ENCODE measurements at places on chromosomes 6 and 20.

DNA sequence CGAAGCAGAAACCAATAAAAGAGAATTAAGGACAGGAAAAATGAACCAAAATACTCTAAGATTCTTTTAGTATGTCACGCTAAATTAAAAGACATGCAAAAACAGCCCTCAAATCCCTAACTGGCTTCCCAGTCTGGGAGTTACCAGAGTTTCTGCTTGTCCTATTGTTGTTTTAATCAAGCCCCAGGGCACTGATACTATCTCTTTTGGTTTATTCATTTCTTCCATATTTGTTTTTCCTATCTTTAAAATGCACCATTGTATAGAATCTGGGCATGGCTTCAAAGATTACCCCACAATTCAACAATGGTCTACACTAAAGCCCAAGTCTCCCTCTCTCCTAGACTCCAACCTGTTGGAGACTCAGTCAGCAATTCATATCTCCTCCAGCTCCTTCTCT is 169.1 kb downstream of the MYLK4 start:
- DNase-seq, result no peak

DNA sequence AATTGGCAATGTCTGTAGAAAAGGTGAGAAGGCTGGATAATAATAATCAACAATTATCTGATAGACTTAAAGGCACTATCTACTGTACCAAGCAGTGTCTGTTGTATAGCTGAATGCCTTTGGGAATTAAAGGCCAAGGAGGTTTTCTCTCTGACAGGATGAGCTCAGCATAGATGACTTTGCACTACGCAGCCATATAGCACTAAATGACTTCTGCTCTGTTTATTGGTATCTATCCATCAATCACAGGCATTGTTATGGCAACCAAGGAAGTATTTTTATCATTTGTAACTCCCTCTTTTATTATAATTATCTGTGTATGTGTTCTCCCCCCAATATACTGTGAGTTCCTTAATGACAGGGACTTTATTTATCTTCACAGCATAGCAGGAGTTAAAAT is 654.3 kb downstream of the PHF3 start:
- DNase-seq, result no peak

DNA sequence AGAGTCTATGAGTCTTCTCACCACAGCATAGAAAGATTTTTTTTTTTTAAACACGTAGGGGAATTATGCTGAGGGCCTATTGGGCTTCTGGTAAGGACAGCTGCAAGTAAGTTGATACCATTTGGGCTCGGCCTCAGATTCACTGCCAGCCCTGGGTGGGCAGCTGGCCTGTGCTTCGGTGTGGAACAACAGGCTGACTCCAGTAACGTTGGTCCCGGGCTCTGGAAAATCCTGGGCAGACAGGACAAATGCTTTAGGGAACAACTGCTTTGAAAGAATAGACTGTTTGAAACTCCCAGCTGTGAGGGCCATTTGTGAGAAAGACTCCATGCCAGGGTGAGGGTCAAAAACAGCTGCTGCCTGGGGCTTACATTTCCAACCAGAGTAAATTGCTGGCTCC is 366.5 kb downstream of the QKI start:
- DNase-seq, result no peak

- no peak for DNase-seq
Measured at GRCh38 chr20:41185013-41185757, 47.8 kb downstream of the PLCG1 start.

GRCh38 chr6:26026833-26027490 is 60.3 kb upstream of the HFE start:
- peak; percentile 78 for DNase-seq

DNA sequence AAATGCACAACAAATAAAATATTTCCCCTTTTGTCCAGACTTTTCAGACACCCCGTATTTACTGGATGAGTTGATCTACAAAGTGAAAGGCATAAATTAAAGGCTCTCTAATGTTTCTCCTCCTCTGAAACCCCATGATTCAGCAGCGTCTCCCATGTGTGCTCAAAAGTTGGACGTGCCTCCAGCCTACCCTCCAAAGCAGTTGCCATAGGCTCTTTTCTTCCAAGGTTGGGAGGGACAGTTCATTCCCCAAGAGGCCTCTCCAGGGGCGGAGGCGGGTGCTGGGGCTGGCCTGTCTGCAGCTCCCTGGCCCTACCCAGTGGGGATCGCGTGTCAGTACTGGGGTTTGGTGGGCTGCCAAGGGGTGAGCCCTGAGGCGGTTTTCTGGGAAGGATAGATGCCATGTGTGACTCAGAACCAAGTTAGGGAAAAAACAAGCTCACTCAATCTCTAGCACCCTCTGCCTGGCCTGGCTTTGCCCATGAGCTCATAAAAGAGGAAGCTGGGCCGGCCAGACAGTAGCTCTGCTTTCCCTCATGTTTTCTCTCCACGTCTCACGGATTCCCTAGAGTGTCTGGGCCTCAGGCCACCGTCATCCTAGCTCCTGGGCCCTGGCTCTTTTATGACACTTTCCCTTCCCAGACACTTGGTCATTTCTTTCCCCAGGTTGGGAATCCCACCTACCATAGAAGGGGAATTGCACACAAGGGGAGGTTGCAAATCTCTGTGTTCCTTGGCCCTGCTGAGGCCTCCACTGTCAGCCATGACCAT is 8.0 kb upstream of the IER3 start:
- no peak for DNase-seq

DNA sequence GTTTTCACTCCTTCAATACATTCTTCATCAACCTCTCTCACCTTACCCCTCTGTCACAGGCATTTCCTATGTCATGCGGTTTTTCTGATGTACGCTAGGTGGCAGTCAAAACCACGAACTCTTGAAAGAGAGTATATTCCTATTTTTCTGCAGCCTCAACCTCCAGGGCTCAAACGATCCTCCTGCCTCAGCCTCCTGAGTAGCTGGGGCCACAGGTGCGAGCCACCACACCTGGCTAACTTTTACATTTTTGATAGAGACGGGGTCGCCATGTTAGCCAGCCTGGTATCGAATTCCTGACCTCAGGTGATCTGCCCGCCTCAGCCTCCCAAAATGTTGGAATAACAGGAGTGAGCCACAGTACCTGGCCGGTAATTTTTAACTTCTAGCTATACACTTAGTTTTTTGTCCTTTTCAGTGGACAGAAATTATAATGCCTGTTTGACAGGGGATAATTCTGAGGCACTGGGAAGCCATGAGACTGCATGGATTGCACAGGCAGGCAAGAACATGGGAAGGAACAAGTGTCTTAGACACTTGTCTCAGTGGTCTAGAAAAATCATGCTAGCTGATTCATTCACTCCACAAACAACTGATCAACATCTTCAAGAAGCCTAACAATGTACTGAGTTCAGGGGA is 22.5 kb upstream of the HFE start:
- DNase-seq, result peak; percentile 17

- no peak for DNase-seq
Measured at GRCh38 chr20:52031563-52032303, 159.8 kb downstream of the ZFP64 start.

GRCh38 chr20:44028868-44029847 is 114.5 kb downstream of the TOX2 start:
- no peak for DNase-seq

DNA sequence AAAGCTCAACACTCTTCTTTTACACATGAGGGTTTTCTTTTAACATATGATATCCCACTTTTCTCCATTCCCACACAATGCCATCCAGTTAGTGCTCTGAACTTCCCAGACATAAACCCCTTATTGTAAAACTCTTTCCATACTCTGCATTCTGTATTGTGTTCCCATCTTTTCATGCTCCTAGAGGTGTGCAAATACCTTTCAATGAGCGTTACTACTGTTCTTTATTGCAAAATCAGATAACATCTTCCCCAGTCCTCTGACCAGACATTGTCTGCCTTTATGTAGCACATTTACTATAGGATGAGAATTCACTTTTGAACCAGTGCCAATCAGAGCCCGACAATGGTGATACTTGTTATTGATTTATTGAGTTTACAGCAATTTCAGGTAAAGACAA is 296.2 kb downstream of the GRIK2 start:
- DNase-seq, result no peak

- no peak for DNase-seq
Measured at GRCh38 chr6:113370508-113371502, 486.3 kb upstream of the MARCKS start.

GRCh38 chr20:51554538-51555165 is 12.1 kb upstream of the NFATC2 start:
- no peak for DNase-seq

DNA sequence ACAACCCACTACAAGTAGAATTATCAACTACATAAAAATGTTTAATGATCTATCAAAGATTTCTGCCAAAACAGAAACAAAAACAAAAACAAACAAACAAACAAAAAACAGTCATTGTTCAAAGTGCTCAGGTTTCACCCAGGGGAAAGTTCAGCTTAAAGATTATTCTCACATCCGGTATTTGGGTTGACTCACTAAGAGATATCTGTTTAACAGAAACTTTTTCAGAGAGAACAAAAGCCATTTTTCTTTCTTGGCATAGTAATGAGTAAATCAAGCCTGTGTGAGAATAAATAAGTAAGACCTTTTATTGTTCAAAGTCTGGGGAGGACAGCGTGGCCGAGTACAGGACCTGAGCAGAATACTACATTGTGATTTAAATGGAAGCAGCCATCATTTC is 143.6 kb downstream of the RCAN2 start:
- DNase-seq, result no peak

DNA sequence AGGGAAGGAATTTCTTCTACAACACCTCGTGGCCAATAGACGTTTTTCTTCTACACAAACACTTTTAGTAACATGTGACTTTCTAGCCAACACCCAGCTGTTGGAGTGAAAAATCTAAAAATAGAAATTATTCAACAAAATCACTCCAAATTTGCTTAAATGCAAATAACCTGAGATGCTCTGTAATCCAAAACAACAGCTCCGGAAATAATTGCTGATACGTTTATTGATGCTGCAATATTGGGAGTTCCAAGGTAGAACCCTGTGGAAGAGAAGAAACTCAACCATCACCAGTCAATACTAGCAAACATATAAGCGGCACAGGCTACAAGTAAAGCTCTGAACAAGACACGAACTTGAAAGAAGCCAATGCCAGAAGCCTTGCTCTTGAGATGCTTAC is 230.6 kb downstream of the ALDH8A1 start:
- no peak for DNase-seq

- DNase-seq, result no peak
Measured at GRCh38 chr6:128339635-128340450, 180.6 kb downstream of the PTPRK start.

DNA sequence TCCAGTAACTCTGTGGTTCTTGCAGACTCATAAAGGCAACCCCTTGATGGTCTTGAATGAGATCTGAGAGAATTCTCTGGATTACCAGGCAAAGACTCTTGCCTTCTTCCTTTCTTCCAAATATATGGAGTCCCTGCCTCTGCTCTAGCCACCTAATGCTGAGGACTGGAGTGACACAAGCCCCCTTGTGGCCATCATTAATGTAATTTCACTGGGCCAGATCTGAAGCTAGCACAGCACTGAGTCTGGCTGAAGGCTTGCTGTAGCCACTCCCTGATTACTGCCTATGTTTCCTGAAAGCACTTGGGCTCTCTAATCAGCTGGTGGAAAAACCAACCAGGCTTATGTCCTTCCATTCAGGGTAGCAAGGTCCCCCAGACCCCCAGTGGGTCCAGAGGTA is 559.3 kb upstream of the IRAK1BP1 start:
- no peak for DNase-seq

DNA sequence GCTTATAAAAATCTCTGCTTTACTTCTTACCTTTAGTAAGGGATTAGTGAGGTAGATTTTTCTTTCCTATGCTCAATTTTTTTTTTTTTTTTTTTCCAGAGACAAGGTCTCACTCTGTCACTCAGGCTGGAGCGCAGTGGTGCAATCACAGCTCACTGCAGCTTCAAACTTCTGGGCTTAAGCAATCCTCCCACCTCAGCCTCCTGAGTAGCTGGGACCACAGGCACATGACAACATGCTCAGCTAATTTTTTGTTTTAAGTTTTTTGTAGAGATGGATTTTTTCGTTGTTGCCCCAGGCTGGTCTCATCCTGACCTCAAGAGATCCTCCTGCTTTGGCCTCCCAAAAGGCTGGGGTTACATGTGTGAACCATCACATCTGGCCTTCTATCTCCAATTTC is 58.9 kb upstream of the RREB1 start:
- DNase-seq, result no peak

DNA sequence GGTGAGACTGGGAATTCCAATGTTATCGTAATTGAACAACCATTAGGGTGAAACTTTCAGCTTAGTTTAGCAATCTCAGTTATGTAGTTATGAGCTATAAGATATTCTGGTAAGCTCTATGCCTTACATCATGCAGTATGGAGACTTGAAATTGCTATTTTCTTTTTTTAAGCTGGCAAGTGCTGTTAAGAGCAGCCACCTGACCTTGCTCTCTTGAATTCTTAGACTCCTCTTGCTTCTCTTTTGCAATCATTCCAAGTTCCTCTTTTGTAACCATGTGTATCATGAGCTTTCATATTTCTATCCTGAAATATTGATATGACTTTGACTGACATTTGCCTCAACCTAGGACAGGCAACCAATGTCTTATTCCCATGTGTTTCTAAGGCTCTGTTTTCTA is 446.3 kb upstream of the SLC35B3 start:
- no peak for DNase-seq

- no peak for DNase-seq
Measured at GRCh38 chr6:2259002-2259494, 13.6 kb upstream of the GMDS start.

DNA sequence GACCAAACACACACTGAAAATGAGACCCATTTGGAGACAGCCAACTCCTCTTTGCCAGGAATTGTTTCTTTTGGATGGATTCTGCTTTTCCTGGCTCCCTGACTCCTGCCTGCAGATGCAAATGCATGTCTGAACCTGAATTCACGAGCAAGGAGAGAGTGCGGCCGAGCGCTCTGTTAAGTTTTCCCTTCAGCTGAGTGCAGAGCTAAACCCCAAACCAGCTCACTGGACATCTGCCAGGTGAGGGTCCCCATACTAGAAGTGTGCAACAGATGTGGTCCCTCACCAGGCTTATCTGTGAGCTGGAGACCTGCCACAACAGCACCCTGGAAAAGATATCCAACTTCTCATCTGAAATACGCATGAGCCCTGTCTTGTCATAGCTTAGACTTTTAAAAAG is 59.0 kb downstream of the CD164 start:
- no peak for DNase-seq

DNA sequence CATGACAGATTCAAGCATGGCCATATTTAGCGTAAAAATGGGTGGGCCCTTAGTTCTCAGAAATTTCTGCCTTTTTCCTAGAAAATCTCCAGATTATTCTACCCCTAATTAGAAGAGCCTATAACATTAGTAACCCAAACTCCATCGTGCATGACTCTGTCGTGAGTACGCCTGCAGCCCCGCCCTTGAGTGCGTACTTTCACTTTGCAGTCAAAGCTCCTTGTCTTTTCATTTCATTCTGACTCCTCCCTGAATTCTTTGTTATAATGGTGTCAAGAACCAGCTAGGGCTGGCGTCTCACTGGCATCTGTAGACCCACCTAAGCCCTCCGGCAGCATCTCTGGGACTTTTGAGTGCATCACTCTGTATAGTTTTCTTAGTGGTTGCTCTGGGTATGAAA is 61.7 kb upstream of the NOX3 start:
- no peak for DNase-seq
